ENCODE measurements at places on chromosomes 2 and 18. TPM values are rescaled to one million over a fixed set of nuclear protein-coding genes. Genes with fewer than 3 reads are reported as not detected.

The FOXD4L1 gene
- total RNA-seq: not detected

GRCh38 chr2:153476816-153477635 lies 1.5 kb downstream of the RPRM start:
- no peak for DNase-seq

GRCh38 chr18:35106013-35106844 lies 65.0 kb downstream of the MAPRE2 start:
- no peak for DNase-seq

The APOB gene
- total RNA-seq: 0.07 TPM

GRCh38 chr18:10789180-10789579 lies 263.4 kb downstream of the NAPG start:
- no peak for DNase-seq

The CTAGE1 gene
- total RNA-seq: 0.12 TPM

DNA sequence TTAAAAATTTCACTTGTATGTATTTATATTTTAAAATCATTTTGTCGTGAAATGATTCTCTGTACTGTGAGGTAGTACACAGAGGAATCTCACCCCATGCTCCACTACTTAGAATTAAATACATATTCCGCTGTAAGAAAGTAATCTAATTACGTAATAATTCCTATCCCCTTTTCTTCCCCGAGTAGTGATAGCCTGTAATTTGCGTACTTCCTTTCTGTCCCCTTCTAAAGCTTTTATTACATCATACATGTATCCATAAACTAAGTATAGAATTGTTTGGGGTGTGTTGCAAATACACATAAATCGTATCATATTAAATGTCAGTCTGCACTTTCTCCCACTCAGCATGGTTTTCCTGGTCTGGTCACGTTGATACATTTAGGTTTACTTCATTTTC lies 12.4 kb upstream of the CHCHD5 start:
- DNase-seq: no peak

The LYG1 gene
- 1.1 TPM for total RNA-seq
